ENCODE measurements at places on chromosomes 1 and 21.

DNA sequence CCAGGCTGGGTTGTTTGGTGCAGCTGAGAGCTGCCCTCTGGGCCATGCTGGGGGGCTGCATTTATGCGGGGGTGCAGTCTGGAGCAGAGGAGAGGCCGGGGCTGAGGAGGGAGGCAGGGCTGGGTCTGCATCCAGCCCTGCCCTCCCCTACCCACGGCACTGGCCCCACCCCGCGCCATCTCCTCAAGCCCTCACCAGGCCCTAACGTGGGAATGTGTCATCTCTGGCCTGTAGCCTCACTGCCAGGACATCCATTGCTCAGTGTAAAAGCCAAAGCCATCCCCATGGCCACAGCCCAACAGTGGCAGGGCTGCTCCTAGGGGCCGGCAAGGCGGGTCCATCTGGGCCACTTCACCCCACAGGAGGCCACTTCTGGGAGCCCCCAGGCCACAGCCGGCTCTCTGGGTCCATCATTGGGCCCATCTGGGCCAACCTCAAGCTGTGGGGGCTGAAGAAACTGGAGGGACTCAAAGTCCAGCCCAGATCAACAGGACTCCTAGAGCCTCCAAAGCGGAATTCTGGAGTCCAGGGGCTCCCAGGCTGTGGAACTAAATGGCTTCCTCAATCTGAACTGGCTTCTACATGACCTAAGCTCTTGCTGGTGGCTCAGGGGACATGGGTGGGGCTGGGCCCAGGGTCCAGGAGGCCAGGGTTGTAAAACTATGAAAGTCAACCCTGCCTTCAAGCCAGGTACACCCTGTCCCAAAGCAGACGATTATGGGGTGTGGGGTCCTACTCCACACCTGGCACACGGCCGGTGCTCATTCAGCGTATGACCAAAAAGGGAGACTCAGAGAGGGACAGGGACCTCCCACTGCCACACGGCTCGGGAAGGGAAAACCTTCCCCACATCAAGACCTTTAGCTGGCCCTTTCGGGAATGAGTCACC, 32.6 kb downstream of the RUNX3 start:
- peak; percentile 32 for DNase-seq

- no peak for DNase-seq
Measured at GRCh38 chr1:76669131-76669530, 198.1 kb upstream of the ST6GALNAC5 start.

DNA sequence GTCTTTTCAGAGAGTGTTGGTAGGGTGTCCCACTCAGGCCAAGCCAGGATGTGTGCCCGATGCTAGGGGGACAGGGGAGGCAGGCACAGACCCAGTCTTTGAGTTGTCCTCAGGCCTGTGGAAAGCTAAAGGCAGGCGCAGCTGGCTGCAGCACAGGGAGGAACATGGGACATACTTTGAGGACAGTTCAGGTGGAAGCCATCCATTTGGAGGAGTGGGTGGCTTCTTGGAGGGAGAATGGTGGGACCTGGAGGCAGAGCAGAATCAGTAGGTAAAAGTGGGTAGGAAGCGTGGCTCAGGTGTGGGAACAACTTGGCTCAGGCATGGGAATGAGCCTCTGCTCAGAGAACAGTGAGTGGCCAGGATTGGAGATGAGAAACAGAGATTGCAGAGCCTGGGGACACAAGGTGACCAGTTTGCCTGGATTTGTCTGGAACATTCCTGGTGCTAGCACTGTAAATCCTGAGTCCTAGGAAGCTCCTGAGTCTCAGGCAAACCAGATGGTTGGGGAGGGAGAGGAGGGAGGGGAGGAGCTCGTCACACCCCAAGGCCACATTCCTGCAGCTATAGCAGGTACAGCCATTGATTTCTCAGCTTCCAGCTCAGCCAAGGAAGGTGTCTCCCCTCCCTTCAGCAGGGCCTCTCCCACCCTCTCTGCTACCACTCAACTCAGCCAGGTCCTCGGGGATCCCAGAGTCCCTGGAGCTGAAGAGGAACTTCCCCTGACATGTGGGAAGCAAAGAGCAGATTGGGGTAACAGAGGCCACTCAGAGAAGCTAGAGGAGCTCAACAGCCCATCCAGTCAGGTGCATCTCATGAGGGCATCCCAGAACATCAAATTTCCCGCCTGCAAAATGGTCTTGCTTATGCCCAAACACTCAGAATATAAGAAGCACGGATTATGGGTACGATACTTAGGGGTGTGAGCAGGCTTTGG, 65.2 kb upstream of the TINAGL1 start:
- DNase-seq, result no peak

GRCh38 chr1:167473761-167474160, 44.6 kb downstream of the CD247 start:
- DNase-seq, result no peak

DNA sequence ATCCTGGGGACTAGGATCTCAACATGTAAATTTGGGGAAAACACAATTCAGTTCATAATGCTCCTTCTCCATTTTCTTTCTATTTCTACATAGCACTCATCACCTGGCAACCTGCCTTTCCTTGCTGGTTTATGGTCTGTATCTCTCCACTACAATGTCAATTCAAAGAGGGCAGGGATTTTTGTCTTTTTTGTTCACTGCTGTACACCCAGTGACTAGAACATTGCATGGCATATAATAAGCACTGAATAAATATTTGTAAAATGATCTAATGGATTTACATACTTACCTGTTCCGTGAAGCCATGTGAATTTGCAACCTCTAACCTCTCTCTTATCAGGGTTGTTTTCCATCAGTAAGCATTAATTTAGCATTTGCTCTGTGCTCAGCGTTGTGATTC, 27.4 kb upstream of the TBX15 start:
- DNase-seq, result no peak

- DNase-seq, result no peak
Measured at GRCh38 chr1:181251713-181252075, 163.2 kb downstream of the IER5 start.

GRCh38 chr1:231887166-231887565, 260.6 kb downstream of the DISC1 start:
- no peak for DNase-seq

DNA sequence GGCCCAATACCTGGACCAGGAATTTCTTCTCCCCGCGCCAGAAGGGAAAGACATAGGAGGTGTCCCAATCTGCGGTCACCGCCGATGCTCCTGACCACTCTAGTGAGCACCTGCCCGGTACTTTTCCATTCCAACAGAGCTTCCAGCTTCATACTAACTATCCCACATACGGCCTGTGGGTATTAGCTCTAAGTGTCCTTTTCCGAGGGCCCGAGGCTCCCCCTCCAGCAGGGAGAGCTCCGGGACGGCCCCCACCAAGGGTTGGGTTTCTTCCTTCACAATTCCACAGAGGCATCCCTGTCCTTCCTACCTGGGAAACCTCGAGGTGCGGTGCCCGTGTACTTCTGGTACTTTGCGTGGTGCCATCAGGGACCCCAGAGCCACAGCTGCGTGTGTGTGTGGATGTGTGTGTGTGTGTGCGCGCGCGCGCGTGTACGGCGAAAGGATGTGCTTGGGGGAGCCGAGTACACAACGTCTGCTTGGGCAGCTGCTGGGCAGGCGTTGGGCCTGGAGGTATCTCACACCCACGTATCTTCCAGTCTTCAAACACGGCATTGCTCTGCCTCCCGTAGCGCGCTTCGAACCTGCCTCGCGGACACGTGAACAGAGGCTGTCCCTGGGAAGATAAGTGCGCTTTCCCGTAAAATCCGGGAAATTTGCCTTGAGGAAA, 2.4 kb upstream of the SIM2 start:
- DNase-seq, result no peak

Measured in suprapubic skin (tissue), 4 donors.